ENCODE measurements at places on chromosomes 2 and 18.

GRCh38 chr2:54895730-54896129 lies 154.5 kb downstream of the RTN4 start:
- no peak for DNase-seq

GRCh38 chr18:4581966-4582365 lies 126.9 kb upstream of the DLGAP1 start:
- DNase-seq = peak; percentile 11

GRCh38 chr2:52857722-52858121 lies 909.9 kb upstream of the CHAC2 start:
- no peak for DNase-seq

DNA sequence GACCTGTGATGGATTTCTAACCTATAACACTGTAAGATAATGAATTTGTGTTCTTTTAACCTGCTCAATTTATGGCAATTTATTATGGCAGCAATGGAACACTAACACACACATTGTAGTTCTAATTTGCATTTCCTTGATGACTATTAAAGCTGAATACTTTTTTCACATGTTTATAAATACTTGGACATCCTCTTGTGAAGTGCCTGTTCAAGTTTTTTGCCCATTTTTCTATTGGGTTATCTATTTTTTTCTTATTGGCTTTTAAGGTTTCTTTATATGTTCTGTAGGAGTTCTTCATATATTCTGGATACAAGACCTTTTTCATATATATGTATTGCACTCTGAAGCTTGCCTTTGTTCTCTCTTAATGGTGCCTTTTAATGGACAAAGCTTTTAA lies 128.5 kb upstream of the PGAP1 start:
- DNase-seq = no peak

DNA sequence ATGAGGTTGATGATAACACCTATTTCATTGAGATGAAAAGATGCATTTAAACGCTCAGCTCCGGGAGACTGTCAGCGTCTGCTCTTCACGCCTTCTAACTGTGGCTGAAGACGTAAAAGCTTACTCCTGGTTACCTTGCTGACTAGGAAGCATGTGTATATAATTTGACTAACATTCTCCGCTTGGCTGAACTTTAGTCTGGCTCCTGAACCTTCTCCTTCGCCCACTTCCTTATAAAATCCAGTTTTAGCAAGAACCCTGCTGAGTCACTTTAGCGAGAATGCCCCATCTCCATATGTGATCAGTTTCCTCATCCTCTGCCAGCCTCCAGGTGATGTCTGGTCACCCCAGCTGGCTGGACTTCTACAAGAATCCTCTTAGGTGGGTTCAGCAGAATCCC lies 12.7 kb upstream of the CREG2 start:
- no peak for DNase-seq

DNA sequence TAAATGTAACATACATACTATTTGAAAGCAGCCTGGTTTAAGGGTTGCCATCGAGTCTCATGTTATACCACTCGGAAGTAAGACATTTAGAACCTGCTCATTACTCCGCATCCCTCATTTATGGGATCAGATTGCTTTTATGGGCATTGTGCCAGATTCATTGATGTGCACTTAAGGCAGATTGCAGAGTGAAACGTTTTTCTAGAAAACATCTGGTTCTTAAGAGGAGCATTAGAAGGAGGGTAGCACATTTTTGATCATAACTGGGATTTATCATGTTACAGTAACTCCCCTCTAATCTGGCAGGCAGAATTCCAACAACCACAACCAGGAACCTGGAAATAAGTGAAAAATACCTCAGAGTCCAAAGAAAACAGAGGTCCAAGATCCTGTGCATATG lies 74.2 kb upstream of the GALNT3 start:
- no peak for DNase-seq

DNA sequence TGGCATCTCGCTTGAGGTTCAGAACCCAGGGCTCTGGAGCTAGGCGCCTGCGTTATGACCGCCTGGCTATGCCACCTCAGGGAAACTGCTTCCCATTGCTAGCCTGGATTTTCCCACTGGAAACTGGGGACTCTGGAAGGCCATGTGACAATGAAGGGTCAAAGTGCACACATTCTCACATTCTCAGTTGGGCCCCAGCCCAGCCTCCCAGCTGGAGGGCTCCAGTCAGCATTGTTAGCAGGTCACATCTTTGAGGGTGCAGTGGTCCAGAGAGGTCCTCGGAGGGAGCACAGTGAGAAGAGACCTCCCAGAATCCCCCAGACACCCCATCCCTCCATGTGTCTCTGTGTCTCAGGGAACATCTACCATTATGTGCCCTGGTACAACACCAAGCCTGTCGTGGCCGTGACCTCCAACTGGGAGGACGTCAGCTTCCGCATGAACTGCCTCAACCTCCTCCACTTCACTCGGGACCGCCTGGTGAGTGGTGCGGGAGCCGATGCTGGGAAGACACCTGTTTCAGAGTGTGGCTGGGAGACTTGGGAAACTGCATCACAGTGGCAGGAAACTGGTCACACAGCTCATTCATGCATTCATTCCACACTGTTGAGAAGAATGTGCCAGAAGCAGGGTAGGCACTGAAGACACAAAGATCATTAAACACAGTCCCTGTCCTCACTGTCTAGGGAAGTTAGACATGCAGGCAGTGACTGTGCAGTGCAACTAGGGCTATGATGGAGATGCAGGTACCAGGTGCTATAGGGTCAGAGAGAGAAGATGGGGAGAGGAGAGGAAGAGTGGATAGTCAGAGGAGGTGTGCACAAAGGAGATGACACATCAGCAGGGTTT lies 41.6 kb downstream of the FER1L5 start:
- no peak for DNase-seq

DNA sequence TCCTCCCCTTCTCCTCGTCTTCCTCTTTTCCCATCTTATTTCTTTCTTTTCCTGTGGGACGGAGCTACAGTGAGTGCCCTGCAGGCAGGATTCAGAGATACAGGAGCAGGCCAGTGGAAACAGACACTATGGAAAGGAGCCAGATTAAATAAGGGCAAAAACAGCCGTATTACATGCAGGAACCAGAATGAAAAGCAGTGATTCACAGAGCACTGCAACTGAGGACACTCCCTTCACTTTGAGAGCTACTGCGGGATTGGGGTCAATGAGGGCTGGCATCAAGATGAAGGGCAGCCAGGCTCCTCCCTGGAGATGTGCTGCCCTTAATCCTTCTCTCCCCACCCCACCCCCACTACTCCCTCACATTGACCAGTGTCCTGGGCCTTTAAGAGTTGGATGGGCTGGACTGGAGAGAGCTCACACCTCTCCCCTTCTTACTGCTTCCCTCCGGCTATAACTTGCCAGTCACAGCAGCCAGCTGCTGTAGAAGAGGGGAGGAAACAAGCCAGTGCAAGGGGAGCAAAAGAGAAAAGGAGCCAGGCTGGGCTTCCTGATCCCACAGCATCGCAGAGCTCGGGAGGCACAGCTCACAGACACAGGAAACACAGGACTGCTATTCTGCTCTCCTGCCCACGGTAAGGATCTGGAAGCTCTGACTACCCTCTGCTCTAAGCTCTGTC lies at the start of gene PLCD4:
Gene PLCD4, plus strand, starts transcription at position 464 of the 680 bp plus-strand sequence. CDS start 7,841 bp downstream, outside the sequence.
- DNase-seq = peak; percentile 74

- no peak for DNase-seq
These were observed 19.8 kb downstream of the TMEM37 start for GRCh38 chr2:119451336-119452050.

- no peak for DNase-seq
These were observed 188.8 kb downstream of the ZEB2 start for GRCh38 chr2:144330951-144331673.
